ENCODE measurements at places on chromosomes 16 and 17.

GRCh38 chr16:21628772-21629171, 23.6 kb downstream of the IGSF6 start:
- DNase-seq, result no peak

GRCh38 chr17:12133183-12133582, 112.5 kb downstream of the MAP2K4 start:
- no peak for DNase-seq

GRCh38 chr17:40958086-40958953, 8.4 kb downstream of the KRT39 start:
- no peak for DNase-seq

GRCh38 chr16:17683281-17683680, 212.5 kb upstream of the XYLT1 start:
- DNase-seq, result no peak

GRCh38 chr17:47204722-47205418, 4.3 kb upstream of the MYL4 start:
- no peak for DNase-seq

DNA sequence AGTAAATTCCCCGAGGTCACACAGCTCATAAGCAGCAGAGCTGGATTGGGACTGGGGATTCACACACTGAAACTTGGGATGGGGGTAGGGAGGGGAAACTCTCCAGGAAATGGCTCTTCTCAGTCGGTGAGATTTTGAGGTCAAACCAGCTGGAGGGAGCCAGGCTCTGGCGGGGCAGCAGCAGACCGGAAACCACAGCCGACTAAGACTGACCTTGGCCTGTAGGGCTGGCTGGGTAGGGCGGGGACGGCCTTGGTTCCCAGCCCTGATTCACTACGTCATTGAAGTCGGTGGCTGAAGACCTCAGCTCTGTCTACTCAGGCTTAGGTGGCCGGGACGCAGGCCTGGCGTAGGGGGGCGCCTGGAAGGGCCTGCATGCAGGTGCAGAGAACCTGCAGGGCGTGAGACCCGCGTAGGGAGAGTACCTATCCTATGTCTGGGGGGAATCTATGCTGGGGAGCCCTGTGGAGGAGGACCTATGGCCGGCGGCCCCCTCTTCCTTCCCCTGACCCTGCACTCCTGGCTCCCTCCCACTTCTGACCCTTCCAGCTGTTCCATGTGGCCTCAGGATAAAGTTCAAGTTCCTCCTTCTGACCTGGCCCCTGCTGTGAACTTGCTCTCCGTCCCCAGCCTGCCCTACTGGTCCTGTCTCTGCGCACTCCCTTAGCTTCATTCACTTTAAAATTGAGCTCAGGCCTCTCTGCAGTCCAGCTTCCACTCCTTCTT, 11.9 kb upstream of the SLC4A1 start:
- no peak for DNase-seq

- no peak for DNase-seq
Observed at GRCh38 chr16:64829678-64830077, 292.2 kb downstream of the CDH11 start.

- peak; percentile 25 for DNase-seq
Observed at GRCh38 chr16:53545433-53545832, 42.4 kb upstream of the AKTIP start.

Data from activated CD4-positive, alpha-beta T cell treated with anti-CD3 and anti-CD28 coated beads, Interleukin-2, amount 50 U/mL, for 4 hours (primary cell).